ENCODE measurements at places on chromosomes 16 and 17.

- peak; percentile 41 for DNase-seq
Observed at GRCh38 chr17:78769196-78769773, 12.8 kb downstream of the CYTH1 start.

- DNase-seq = no peak
Observed at GRCh38 chr17:57858838-57859237, 9.0 kb upstream of the MRPS23 start.

DNA sequence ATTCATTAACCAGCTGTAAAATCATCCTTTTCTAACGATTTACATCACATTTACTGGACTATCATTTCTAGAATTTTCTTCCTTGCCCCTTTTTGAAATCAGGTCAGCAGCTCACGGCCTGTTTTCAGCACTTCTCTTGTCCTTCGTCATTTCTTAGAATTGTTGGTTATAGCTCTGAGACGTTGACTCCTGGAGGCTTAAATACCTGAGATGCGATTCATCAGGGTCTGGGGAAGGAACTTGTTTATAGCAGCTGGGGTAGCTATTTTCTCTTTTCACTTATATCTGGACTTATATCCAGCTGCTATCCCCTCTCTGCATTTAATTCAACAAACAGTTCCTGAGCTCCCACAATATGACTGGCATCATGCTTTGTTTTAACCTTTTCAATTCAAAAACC, 338.7 kb upstream of the TNRC6C start:
- no peak for DNase-seq

DNA sequence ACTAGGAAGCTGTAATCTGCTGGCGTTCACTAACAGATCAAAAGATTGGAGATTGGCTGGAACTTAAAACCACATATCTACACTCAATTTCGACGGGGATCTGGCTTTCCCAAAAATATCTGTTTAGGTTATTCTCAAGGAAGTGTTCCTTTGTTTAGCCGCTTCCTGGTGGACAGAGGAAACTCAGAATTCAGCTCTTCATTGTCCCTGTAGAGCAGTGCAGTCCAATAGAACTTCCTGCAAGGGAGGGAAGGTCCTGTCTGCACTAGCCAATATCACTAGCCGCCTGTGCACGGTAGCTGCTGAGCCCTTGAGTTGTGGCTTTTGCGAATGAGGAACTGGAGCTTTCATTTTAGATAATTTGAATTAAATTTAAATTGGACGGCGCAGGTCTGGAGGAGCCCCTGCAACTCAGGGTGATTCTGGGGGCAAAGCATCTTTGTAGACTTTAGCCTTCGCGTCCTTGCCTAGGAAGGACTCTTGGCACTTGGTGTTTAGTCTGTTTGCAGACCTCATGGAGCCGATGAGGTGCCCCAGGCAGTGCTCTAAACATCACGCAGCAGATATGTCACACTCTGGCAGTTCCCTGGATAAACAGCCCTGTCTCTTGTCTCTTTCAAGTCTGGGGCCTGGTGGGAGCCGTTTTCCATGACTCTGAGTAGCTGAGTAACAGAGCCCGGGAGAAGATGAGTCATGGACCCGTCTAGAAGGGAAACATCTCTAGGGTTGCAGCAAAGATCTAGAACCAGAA, 122.2 kb downstream of the CCDC182 start:
- DNase-seq = peak; percentile 70

DNA sequence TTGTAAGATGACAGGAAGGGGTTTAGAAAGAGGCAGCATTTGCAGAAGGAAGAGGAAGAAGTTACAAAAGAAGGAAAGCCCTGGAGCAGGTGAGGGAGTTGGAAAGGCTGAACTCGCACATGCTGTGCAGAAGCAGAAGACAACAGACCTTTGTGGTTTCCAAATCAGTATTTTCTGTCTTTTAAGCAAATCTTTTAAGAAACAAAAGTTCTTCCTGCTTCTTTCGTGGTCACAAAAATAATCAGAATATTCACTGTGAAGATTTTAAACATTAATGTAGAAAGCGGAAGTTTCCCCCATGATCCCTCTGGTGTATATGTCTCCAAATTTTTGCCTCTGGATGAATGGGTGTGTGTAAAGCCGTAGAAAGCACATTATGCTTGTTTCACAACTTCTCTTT, 25.8 kb downstream of the ZNRF1 start:
- DNase-seq = no peak

- no peak for DNase-seq
Observed at GRCh38 chr17:70863436-70864248, 694.3 kb downstream of the KCNJ2 start.

DNA sequence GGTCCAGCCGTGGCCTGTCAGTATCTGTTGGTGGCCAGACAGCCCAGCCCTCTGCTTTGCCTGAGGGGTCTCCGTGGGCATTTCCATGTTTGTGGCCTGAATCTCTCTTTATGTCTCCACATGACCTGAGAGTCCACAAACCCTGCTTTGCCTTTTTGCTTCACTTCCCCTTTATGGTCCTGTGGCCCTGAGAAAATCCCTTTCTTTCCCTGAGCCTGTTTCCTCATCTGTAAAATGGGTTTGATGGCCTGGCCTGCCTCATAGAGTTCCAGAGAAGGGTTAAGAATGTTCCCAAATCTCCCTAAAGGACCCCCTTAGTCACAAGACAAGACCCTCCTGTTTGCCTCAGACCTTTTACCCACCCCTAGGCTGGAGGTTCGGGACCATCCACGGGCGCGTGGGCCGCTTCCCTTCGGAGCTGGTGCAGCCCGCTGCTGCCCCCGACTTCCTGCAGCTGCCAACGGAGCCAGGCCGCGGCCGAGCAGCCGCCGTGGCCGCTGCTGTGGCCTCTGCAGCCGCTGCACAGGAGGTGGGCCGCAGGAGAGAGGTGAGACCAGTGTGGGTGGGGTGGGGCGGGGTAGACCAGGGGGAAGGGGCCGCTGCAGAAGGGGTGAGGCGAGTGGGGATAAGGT, 26.2 kb upstream of the ALKBH5 start:
- DNase-seq = peak; percentile 38

DNA sequence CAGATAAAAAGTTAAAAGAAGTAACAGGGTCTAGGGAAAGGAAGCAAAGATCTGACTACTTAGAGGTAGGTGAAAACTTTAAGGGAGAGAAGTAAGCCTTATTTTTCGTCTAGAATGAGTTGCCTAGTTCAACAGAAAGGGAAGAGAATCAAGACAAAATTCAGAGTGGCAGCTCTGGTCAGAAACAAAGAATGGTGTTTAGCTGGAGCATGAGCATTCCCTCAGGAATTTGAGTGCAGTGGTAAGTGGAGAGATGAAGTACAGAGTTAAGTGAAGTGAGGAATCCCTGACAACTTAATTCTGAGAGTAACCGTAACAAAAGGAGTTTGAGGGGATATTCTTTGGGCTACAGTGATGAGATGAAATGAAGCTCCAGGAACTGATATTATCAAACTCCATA, 11.5 kb downstream of the SMG6 start:
- no peak for DNase-seq

DNA sequence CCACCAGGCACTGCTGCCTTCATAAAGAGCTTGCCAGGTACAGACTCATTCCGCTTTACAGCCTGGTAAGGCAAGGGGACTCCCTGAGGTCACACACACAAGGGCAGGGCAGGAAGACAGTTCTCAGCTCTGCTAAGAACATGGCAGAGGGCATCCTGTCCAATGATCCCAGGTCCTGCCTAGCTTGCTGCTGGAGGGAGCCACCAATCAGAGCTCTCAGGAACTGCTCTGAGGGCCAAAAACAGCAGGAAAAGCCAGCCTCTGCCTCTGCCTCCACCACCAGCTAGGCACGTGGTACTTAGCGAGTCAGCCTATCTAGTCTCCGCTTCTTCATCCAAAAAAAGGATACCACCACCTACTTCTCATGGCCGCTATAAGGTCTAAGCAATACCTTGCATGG, 66.1 kb downstream of the GTF3C1 start:
- DNase-seq = no peak

DNA sequence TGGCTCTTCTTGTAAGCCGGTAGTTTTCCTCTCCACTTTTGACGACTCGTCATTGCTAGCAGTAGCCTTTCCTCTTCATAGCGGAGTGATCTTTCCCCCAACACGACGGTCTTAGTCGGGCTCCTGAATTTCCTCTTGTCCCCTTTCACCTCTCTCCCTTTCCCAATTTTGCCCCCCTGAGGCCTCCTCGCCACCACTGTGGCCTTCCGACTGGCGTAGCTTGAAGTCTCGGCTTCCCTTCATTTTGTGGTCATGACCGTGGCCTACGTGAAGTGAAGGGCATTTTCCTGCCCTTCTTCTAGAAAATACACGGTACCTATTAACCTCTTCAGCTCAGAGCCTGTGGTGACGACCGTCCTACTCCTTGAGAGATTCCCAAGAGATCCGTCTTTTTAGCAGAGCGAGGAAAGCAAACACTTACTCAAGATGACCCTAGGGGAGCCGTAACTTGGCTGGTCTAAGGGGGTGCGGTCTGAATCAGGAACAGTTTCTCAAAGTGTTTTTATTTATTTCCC, 787 bp downstream of the PRKAR1A start:
- DNase-seq = peak; percentile 16

- no peak for DNase-seq
Observed at GRCh38 chr16:66551788-66552285, 539 bp upstream of the CKLF start.

All from GM12865 (cell line).